Activated CD4-positive, alpha-beta T cell treated with anti-CD3 and anti-CD28 coated beads for 24 hours (primary cell): ENCODE measurements at places on chromosomes 12 and 14.

GRCh38 chr14:103121121-103121845 is 2.0 kb upstream of the TNFAIP2 start:
- no peak for DNase-seq

GRCh38 chr12:116282371-116283286 is 5.1 kb upstream of the MED13L start:
- DNase-seq, result no peak

GRCh38 chr14:24272467-24272866 is 1.1 kb upstream of the RABGGTA start:
- DNase-seq, result no peak

DNA sequence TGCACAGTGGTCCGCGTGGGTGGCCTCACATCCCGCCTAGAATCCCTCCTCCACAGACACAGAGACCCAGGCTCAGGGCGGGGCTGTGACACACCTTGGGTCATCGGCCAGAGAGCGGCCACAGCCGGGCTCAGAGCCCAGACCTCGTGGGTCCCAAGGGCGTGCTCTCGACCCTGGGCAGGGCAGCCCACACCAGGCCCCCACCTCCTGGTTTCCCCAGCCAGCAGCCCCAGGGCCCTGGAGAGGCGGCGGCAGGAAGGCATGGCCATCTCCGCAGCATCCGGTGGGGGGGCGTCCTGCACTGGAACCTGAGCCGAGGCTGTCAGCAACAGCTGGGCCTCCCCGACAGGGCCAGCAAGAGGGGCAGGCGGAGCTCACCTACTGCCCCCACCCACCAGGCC is 15.2 kb downstream of the JAG2 start:
- DNase-seq, result no peak

DNA sequence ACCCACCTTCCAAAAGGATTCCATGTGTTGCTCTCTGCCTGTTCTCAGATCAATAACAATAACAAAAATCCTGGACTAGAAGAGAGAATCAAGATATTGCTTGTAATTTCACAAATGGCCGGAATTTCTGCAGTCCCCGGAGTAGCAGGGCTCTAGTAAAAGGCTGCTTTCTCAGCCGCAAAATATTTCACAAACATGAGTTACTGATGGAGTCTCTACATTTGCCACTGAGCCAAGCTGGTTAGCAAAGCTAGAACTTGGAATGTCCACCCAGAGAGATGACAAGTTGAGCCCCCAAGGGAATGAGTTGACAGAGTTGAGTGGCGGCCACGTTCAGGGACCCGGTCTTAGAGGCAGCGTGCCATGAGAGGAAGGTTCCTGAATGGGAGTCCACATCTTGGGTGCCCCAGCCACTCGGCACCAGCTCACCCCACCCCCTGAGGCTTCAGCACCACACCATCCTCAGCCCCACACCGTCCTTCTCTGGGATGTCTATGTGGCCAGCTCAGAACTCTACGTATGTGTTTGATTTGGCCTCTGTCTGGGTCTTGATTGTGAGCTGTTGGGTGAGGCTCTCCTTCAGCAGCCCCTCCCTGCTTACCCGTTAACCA is 15.9 kb downstream of the FBLN5 start:
- no peak for DNase-seq

- DNase-seq, result no peak
Measured at GRCh38 chr14:78782551-78782950, 612.4 kb downstream of the NRXN3 start.

GRCh38 chr14:93788293-93788542 is at the start of gene PRIMA1:
Gene PRIMA1 (minus strand): TSS chr14:93788485. CDS start chr14:93787718, 767 bp downstream.
- DNase-seq, result no peak

DNA sequence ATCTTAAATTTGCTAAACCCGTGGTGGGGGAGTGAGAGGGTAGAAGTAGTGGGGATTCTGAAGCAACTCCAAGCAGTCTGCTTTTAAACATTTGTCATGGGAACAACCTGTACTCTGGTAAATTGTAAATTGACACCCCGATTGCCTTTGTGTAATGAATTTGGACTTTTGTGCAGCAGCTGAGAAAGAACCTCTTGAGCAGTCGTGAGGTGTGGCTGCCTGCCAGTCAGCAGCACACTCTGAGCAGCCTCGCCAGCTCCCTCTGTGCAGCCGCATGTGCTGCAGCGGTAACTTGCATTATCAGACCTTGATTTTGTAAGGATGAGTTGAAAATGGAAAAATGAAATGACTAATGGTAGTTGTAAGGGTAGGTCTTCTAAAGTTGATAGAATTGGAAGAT is 74.3 kb downstream of the SUSD6 start:
- DNase-seq, result no peak

- no peak for DNase-seq
Measured at GRCh38 chr12:14263742-14264141, 101.7 kb upstream of the ATF7IP start.

- no peak for DNase-seq
Measured at GRCh38 chr12:18145924-18146323, 55.9 kb upstream of the RERGL start.

GRCh38 chr12:78864870-78865463 is 393 bp downstream of the SYT1 start:
- no peak for DNase-seq

GRCh38 chr12:16350682-16351081 is 3.2 kb downstream of the MGST1 start:
- DNase-seq, result no peak

DNA sequence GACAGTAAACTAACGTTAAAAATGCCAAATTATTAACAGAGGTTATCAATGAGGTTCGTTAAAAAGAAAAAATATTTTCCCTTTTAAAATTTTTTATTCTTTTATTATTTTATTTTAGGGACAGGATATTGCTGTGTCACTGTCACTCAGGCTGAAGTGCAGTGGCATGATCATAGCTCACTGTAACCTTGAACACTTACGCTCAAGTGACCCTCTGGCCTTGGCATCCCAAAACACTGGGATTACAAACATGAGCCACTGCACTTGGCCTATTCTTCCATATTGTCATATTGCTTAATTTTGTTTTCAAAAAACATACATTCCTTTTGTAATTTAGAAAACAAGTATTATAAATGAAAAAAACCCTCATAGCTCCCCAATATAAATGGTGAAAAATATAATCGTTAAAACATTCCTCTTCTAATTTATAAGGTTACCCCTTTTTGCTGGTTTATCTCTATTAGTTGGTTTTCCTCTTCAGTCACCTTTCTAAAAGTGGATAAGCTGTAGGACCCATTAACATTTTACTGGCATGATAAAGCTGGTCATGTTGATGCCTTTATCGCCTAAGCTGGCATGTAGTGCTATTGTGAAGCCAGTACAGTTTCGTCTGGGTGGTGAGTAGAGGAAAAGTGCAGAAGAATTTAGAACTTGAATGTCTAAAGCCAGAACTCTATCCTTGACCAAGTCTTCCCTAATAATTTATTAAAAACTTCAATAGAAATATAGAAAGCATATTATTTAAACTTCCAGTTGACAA is 27.6 kb downstream of the PDE3A start:
- DNase-seq, result no peak
